Thymus (tissue), 14 donors: ENCODE measurements at places on chromosomes 1 and 21. TPM values are rescaled to one million over a fixed set of nuclear protein-coding genes. Genes with fewer than 3 reads are reported as not detected.

- DNase-seq = no peak
Measured at GRCh38 chr1:181894439-181894859, 167.1 kb downstream of the ZNF648 start.

Gene HSD3B1
- polyA plus RNA-seq = 0.39 TPM

GRCh38 chr1:113279776-113280391 lies 110.4 kb upstream of the MAGI3 start:
- no peak for DNase-seq

DNA sequence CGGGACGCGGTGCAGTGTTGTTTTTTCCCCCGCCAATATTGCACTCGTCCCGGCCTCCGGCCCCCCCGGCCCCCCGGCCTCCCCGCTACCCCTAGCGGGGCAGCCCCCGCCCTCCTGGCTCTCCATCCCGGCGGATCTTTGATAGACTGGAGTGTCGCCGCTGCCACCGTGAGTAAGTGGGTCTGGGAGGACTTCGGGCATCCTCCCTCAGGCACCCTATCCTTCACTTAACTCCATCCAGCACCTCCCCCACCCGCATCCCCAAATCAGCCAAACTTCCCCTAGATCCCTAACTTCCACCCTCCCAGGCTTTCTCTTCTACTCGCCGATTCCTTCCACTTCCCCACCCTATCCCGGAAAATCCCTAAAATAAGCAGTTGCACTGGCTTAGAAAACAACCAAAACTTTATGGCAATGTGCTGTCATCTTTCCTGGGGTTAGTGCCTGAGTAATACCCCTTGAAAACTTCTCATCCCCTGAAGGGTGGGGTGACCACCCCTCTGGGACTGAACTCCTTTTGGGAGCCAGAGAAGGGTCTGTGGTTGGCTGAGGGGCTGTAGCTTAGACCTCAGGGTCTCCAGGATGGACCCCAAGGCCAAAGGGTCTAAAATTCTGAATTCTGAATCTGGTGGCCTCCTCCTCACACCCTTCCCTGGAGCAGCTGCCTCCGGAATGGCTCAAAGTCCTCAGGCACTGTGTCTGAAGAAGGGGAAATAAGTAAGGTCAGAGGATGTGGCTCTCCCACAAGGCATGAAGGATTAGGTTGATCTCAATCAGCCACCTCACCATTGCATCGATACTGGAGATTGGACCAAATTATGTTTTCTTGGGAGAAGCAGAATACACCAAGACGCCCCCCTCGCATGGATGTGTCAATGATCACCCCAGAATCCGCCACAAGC lies 12.2 kb downstream of the THBS3 start:
- no peak for DNase-seq

DNA sequence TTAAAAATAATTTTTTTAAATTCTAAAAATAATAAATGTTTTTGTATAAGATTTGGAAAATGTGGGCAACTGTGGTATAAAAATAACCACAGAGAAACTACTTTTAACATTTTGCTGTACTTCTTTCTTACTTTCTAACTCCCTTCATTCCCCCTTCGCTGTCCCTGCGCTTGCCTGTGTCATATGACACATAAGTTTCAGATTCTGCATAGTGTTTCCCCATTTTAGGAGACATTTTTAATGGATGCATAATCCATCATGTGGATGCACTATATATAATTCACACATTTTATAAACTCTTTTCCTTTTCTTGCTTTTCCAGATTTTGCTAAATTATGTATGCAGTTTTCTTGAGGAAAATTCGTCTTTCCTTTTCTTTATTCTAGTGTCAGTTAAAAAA lies 16.3 kb downstream of the ATG4C start:
- DNase-seq = no peak

GRCh38 chr1:202010180-202011015 lies at the start of gene ELF3:
ELF3 (plus strand) TSS chr1:202010587; CDS start chr1:202011137, 550 bp downstream.
- DNase-seq = no peak

Gene TTC3
- 37.7 TPM for polyA plus RNA-seq

DNA sequence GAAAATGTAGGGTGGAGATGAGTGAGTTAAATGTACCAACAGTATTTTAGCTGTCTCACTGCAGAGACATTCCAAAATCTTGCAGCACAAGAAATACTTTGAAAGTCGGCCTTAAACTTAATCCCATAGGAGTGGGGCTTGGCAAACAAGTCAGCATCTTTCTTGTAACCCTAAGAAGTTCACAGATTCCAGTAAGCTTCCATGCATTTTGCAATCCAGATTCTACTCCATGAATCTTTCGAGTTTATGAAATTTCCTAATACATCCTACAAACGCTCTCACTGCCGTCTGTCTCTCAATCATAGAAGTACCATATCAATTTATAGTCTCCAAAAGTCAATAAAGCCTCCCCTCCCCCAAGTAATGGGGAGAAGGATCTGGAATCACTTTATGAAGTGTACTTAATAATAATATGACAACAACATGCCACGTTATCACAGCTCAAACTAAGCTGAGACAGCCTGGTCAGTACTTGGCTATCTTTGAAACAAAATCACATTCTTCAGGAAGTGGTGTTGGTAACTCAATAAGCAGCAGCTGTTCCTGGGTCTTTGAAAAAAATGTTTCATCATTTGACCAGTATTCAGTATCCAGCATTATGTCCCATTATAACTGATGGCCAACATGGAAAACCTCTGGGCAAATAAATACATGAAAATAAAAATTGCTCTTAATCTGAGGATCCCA lies 317.4 kb upstream of the RUNX1 start:
- no peak for DNase-seq

Gene SLAMF9
- 0.71 TPM for polyA plus RNA-seq

Gene ALX3
- 0.16 TPM for polyA plus RNA-seq

Gene TMEM79
- polyA plus RNA-seq = 10.2 TPM

- DNase-seq = no peak
Measured at GRCh38 chr21:31991356-31992331, 118.8 kb downstream of the HUNK start.

- DNase-seq = no peak
Measured at GRCh38 chr1:180937012-180937372, 24.3 kb downstream of the KIAA1614 start.

- no peak for DNase-seq
Measured at GRCh38 chr1:155086856-155087535, 8.4 kb downstream of the EFNA3 start.

DNA sequence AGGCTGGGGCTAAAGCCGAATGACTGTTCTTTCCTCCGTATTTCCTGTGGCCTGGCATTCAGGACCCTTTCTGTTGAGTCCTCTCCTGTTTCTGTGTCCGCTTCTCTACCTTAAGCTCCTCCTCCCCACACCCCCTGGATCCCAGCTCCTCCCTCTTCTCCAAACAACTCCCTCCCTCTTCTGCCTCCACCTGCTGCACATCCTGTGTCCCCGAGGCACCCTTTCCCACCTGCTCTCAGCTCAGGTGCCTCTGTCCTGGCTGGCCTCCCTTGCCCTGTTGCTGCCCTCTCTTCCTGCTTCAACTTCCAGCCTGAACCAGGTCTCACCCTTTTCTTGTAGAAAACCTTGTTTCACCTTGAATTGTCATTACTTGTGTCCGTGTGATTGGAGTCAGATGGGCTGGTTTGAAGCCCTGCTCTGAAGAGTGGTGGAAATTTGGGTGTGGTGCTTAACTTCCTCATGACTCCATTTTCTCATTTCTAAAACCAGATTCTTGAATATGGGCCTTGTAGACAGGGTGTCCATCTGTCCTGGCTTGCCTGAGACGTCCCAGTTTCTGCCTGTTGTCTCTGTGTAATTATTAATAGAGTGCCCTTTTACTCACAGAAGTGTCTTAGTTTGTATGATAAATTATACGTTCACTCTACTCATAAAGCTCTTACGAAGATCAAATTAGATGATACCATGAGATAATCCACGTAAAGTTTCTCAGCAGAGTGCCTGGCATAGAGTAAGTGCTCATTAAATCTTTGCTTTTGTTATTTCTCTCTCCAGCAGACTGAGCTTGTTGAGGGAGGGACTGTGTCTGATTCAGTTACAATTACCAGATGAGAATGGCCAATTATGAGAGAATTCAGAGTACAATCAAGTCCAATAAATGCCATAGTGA lies 58.9 kb upstream of the TRABD2B start:
- DNase-seq = no peak

DNA sequence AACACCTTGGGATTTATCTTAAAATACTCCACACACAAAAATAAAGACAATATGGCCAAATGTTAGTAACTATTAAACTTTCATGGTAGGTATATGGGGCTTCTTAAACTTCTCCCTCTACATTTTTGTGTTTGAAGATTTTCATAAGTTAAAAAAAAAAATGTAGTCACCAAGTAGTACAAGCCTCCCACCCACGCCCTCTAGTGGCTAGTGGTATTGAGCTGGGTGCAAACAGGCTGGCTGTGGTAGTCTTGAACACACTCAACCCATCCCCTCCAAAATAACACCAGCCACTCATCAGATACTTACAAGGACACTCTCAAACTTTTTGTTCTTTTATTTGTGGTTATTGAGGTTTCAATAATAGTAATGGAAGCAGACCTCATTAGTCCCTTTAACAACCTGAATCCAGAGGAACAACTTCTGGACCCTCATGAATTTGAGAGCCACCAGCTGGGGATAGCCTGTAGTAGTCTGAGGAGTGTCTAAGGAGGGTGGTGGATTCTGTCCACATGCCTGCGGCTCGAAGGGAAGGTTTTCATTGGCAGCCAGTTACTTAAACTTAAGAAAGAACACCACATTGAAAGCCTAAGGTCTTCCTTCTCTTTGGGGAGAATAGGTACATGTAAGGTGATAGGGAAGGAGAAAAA lies 15.6 kb downstream of the RD3 start:
- peak; percentile 59 for DNase-seq

Gene KISS1
- 4.3 TPM for polyA plus RNA-seq

GRCh38 chr1:74199504-74199903 lies 1.5 kb downstream of the FPGT start:
- no peak for DNase-seq

GRCh38 chr1:64539781-64540218 lies 69.9 kb downstream of the CACHD1 start:
- DNase-seq = no peak

Gene FNDC5
- polyA plus RNA-seq = 0.78 TPM

GRCh38 chr1:11831945-11832725 lies 15.4 kb downstream of the NPPA start:
- no peak for DNase-seq

Gene DCAF6
- polyA plus RNA-seq = 51.7 TPM

DNA sequence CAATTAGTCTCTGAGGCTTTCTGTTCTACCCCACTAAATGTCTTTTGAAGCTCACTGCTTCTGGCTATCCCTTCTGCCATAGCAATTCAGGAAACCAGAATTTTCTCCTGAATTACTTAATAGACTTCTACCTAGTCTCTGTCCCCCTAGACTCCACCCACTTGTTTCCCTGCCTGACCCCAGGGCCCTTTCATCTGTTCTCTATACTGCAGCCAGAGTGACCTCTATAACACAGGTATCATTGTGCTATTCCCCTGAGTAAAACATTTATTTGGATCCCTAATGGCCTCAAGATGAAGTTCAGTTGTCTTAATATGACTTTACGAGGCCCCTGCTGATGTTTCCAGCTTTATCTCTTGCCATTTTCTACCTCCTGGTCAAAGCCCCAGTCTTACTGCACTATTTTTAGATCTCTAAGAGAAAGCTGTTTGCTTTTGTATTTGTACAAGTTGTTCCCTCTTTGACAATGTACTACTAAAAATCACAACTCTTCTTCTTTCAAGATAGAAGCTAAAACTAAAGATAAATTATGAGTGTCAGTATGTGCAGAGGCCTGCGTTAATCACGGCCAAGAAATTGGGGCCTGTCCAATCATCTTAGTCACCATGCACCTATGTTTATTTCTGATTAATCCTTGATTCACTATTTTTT lies 54.5 kb downstream of the ATP1B1 start:
- no peak for DNase-seq

DNA sequence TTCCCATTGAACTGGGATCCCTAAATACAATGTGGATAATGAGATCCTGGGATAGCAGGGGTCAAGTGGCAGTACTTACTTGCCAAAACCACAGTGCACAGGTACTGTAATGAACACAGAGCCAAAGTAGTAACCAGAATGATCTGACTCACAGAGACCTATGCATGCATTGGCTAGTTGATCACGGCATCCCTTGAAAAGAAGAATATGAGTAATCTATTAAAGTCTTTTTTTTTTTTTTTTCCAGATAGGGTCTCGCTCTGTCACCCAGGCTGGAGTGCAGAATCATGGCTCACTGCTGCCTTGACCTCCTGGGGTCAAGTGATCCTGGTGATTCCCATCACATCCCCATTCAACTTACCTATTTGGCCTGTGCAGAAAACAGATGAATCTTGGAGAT lies 29.4 kb upstream of the EIF4G3 start:
- no peak for DNase-seq

GRCh38 chr1:173669491-173669941 lies at the start of gene ANKRD45:
ANKRD45 (minus strand) TSS chr1:173669851; CDS start chr1:173659418, 10,433 bp downstream.
- DNase-seq = peak; percentile 50
